ENCODE measurements at places on chromosomes 6 and 20. TPM values are rescaled to one million over a fixed set of nuclear protein-coding genes. Genes with fewer than 3 reads are reported as not detected.

Gene THBD
- 0.97 TPM for total RNA-seq

DNA sequence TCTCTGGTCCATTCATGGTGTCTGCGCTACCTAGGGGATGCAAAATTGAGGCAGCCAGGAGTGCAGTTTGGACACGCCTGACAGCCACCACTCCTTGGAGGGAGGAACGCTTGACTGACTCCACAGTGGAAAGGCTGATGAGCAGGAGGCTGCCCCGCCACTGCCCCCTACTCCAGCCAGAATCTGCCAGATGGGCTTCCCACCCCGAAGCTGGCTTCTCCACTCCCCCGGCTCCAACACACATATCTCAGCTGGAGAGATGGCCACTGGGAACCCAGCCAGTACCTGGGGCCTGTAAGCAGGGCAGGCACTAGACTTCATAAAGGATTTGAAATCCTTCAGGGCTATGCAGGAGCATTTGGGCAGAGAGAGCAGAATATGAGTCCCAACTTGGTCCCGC, 51.4 kb upstream of the BLCAP start:
- no peaks in the 10 kb centered on the region for H3K36me3 ChIP-seq
- no peak overlapping the region for H3K27ac ChIP-seq
- DNase-seq: no peak
- no peaks in the 10 kb centered on the region for H3K4me1 ChIP-seq
- no peak overlapping the region for H3K4me3 ChIP-seq
- no peaks in the 10 kb centered on the region for H3K27me3 ChIP-seq

DNA sequence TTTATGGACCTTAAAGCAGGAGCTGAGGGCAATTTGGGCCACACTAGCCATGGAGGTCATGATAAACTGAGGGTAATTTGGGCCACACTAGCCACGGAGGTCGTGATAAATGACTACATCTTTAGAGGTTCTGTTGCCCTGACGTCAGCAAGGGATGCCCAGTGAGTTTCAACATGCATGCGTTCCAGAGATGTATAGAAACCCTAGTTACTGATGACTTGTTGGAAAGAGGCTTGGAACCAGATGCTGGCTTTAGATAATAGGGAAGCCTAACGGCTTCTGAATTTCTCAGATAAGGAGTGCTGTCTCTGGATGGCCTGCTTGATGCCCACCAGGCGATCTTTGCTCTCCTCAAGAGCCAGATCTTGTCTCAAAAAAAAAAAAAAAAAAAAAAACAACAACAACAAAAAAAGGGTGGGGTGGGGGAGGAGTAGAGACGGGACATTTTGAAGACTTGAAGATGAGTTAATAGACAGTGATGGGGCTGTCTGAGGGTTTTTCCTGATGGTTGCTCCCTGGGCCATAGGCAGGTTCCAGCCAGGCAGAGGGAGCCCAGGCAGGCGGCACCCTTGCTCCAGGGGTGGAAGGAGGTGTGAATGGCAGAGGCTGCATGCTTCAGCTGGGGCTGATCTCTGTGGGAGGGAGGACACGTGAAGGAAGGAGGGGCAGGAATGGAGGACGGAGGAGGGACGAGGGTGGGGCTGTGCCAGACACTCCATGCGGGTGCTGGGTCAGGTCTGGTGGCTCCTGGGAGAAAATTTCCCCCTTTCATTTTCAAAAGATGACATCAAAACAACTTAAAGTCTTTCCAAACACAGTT, 27.0 kb upstream of the FRMD1 start:
- no peaks in the 10 kb centered on the region for H3K36me3 ChIP-seq
- no peak overlapping the region for H3K4me3 ChIP-seq
- no peak for DNase-seq
- H3K27ac ChIP-seq: no peak overlapping the region
- H3K27me3 ChIP-seq: peaks cover 27% of the 10 kb centered on the region

- no peak for DNase-seq
- H3K4me1 ChIP-seq: no peaks in the 10 kb centered on the region
- no peak overlapping the region for H3K4me3 ChIP-seq
- H3K36me3 ChIP-seq: no peaks in the 10 kb centered on the region
Measured at GRCh38 chr20:60011512-60012507, 53.6 kb downstream of the CDH26 start.

- H3K36me3 ChIP-seq: no peaks in the 10 kb centered on the region
- H3K27ac ChIP-seq: no peak overlapping the region
- H3K4me1 ChIP-seq: peaks cover 11% of the 10 kb centered on the region
- H3K27me3 ChIP-seq: no peaks in the 10 kb centered on the region
- H3K4me3 ChIP-seq: no peak overlapping the region
Measured at GRCh38 chr6:54865091-54865631, 18.6 kb downstream of the FAM83B start.

GRCh38 chr6:64538722-64539121, 903.1 kb downstream of the PHF3 start:
- DNase-seq: no peak
- H3K27ac ChIP-seq: no peak overlapping the region
- no peak overlapping the region for H3K4me3 ChIP-seq
- H3K4me1 ChIP-seq: no peaks in the 10 kb centered on the region

Gene CRIP3
- 18.8 TPM for total RNA-seq

Gene ANKEF1
- 9.7 TPM for total RNA-seq

Gene VPS52
- 31.1 TPM for total RNA-seq

- H3K27ac ChIP-seq: no peak overlapping the region
- no peaks in the 10 kb centered on the region for H3K4me1 ChIP-seq
- no peak overlapping the region for H3K4me3 ChIP-seq
- no peaks in the 10 kb centered on the region for H3K36me3 ChIP-seq
- no peaks in the 10 kb centered on the region for H3K27me3 ChIP-seq
Measured at GRCh38 chr20:41531518-41532275, 86.5 kb downstream of the CHD6 start.

Gene EPPIN
- total RNA-seq: not detected

DNA sequence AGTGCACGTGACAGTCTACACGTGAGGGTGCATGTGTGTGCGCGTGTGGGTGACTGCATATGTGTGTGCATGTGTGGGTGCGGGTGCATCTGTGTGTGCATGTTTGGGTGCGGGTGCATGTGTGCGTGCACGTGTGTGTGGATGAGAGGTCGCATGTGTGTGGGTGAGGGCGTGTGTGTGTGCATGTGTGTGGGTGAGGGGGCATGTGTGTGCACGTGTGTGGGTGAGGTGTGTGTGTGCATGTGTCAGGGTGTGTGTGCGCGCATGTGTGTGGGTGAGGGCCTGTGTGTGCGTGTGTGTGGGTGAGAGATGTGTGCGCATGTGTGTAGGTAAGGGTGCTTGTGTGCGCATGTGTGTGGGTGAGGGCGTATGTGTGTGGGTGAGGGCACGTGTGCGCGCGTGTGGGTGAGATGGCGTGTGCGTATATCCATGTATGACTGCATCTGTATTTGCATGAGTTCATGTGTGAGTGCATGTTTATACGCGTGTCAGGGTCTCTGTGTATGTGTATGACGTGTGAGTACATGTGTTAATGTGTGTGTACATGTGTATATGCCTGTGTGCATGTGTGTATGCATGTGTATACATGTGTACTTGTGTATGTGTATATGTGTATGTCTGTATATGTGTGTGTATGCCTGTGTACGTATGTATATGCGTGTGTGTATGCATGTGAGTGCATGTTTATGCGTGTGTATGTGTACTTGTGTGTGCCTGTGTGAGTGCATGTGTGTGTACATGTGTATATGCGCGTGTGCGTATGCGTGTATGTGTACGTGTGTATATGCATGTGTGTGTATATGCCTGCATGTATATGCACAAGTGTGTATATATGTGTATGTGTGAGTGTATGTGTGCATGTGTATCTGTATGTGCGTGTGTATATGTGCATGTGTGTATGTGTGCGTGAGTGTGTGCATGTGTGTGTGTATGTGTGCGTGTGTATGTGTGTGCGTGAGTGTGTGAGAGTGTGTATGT, 4.1 kb upstream of the LIME1 start:
- H3K27me3 ChIP-seq: no peaks in the 10 kb centered on the region
- no peaks in the 10 kb centered on the region for H3K4me1 ChIP-seq
- no peak overlapping the region for H3K4me3 ChIP-seq
- no peak for DNase-seq

Gene CDSN
- not detected for total RNA-seq

DNA sequence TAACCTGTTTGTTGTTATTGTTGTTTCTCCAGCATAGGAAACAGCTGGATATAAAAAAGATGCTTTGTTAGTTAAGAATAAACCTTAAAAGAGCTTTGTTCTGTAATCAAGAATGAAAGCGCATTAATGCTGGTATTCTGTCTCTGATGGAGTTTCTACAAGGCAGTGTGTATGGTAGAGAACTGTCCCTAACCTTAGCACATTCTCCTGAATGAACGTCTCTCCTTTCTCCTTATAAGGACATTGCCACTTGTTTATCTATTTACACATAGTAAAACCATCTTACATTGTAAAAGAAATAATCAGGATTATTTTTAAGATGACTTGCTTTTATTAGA, 33.8 kb upstream of the LCA5 start:
- H3K27me3 ChIP-seq: no peaks in the 10 kb centered on the region
- H3K4me1 ChIP-seq: peaks cover 48% of the 10 kb centered on the region
- H3K36me3 ChIP-seq: no peaks in the 10 kb centered on the region
- H3K4me3 ChIP-seq: peak overlapping the region; percentile 8
- DNase-seq: no peak

- H3K27ac ChIP-seq: no peak overlapping the region
- no peak for DNase-seq
- H3K4me3 ChIP-seq: no peak overlapping the region
- H3K4me1 ChIP-seq: no peaks in the 10 kb centered on the region
- H3K27me3 ChIP-seq: no peaks in the 10 kb centered on the region
Measured at GRCh38 chr6:16505711-16506357, 255.4 kb downstream of the ATXN1 start.

- no peaks in the 10 kb centered on the region for H3K27me3 ChIP-seq
- no peak for DNase-seq
- H3K4me3 ChIP-seq: no peak overlapping the region
- no peaks in the 10 kb centered on the region for H3K4me1 ChIP-seq
- H3K36me3 ChIP-seq: peaks cover 1% of the 10 kb centered on the region
Measured at GRCh38 chr20:38559764-38560163, 21.2 kb upstream of the ADIG start.

- H3K4me3 ChIP-seq: peak within 1 kb of the TSS; percentile 83
- H3K27me3 ChIP-seq: no peaks in the 10 kb centered on the region
- peaks cover 9% of the 10 kb centered on the region for H3K4me1 ChIP-seq
- DNase-seq: peak; percentile 79
Measured at GRCh38 chr20:63471981-63472831, at the start of gene KCNQ2. KCNQ2 (minus strand) TSS chr20:63472655; CDS start chr20:63472463, 192 bp downstream.

DNA sequence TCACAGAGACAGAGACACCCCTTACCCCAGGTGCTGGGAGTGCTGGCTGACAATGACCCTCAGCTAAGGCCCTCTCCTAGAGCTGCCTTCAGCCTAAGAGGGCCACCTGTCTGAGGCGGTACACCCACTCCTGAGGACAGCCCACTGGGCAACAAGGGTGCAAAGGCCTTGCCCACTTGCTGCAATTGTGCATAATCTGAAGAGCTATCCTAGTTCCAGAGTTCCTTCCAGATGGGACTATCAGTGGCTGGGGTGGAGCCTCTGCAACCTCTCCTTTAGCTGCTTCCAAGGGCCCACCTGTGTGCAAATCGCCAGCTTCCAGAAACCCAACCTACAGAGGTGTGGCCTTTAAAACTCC, 87.5 kb downstream of the PREX1 start:
- no peaks in the 10 kb centered on the region for H3K27me3 ChIP-seq
- no peak overlapping the region for H3K27ac ChIP-seq
- H3K4me1 ChIP-seq: no peaks in the 10 kb centered on the region

DNA sequence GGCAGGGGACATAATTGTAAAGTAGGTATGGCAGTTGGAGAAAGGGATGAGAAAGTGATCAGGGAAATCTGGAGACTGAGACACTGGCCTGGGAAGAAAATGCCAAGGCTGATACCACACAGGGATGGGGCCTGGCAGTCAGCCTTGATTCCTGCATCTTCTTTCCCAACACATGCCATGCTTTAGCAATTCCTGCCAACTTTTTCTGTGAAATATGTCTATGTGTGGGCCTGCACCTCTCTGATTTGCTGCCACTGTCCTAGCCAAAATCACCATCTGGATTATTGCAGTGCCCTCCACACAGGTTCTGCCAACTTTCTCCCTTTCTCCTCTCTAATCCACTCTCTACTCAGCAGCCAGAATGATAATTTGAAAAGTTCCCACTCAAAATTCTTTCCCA, 759.8 kb upstream of the CITED2 start:
- H3K4me1 ChIP-seq: no peaks in the 10 kb centered on the region
- no peak overlapping the region for H3K27ac ChIP-seq
- H3K27me3 ChIP-seq: no peaks in the 10 kb centered on the region
- H3K4me3 ChIP-seq: no peak overlapping the region
- no peak for DNase-seq
- no peaks in the 10 kb centered on the region for H3K36me3 ChIP-seq

Gene NNAT
- total RNA-seq: 4.3 TPM

DNA sequence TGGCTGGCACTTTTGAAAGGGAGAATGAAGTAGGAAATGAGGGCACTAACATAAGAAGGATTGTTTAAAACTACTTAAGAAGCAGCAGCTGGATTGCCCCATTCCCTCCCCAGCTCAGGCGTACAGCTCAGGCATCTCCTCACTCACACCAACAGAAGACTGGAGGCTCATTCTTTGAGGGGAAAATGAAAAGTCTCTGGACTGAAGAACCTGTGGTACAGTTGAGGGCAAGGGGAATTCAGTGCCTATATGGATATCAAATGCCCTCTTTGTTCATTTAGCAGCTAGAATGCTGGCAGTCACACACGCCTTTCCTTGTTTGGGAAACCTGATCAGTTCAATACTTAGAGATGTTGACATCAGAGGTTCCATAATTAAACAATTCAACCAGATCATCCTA, 502.1 kb upstream of the SOX4 start:
- H3K4me1 ChIP-seq: no peaks in the 10 kb centered on the region
- DNase-seq: no peak
- H3K4me3 ChIP-seq: no peak overlapping the region
- no peaks in the 10 kb centered on the region for H3K36me3 ChIP-seq
- no peak overlapping the region for H3K27ac ChIP-seq
- no peaks in the 10 kb centered on the region for H3K27me3 ChIP-seq

Gene SSTR4
- not detected for total RNA-seq

- H3K27me3 ChIP-seq: no peaks in the 10 kb centered on the region
- no peak overlapping the region for H3K4me3 ChIP-seq
Measured at GRCh38 chr20:3423126-3423525, 15.7 kb upstream of the DNAAF9 start.

- H3K4me3 ChIP-seq: no peak overlapping the region
- H3K27me3 ChIP-seq: no peaks in the 10 kb centered on the region
- H3K4me1 ChIP-seq: peaks cover 31% of the 10 kb centered on the region
- no peak overlapping the region for H3K27ac ChIP-seq
- DNase-seq: no peak
Measured at GRCh38 chr20:10247440-10247839, 28.8 kb downstream of the SNAP25 start.

DNA sequence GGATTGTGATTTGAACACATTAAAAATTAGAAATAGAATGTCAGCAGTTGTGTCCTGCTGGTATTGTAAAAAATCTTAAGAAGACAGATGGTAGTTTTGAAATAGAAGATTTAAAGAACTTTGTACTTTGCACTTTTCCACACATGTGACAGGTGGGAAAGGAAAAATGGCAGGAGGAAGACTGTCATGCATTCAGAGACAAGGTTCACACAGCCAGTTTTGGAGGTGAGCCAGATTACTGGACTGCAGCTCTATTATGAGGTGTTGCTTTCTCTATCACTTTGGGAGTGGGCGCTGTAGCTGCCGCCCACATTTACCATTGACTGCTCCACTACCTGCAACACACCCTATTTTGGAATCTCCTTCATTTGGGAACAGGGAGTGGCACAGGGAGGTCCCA, 12.1 kb upstream of the NDUFAF4 start:
- H3K4me1 ChIP-seq: no peaks in the 10 kb centered on the region
- no peaks in the 10 kb centered on the region for H3K27me3 ChIP-seq
- H3K4me3 ChIP-seq: no peak overlapping the region

All from GM23338 (cell line).